ENCODE measurements at places on chromosomes 16 and 17.

DNA sequence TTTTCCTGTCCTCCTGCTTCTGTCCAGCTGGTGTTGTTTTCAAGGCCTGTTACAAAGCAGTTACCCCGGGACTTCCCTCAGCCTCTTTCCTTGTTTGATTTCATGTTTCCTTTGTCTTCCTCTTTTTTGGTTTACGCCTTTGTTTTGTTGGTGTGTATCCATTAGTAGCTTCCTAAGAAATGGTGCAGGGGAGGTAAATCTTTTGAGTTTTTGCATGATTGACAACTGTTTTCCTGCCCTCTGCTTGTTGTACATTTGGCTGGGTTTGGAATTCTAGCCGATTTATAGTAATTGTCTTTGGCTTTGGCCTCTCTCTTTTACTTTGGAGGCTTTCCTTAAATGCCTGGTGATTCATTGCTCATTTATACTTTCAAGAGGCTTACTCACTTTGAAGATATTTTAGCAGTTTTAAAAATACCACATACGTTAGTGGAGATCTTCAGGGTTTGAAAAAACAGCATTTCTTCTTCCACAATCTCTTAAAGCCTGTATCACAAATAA, 32.8 kb downstream of the DNAH2 start:
- DNase-seq, result no peak

DNA sequence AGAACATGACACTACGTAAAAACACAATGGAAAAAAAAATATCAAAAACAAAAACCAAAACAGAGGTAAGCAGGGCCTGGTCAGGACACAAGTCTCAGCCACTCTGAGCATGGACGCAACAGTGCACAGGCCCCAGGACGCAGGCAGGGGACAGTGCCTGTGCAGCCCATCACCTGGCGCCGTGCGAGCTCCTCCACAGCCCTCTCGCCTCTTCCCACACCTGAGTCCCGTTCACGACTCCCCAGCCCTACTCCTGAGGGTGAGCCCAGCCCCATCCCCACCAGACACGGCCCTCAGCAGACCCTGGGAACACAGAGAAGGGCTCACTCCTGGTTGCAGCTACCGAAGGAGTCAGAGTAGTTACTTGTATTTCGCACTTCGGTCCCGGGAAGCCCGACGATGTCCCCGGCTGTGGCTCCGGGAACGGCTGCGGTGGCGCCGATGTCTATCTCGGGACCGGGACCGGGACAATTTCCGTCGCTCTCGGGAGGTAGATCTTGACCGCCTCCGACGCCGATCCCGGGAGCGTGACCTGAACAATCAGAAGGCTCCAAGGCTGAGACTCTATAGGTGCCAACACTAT, 9.4 kb downstream of the HBQ1 start:
- DNase-seq, result no peak

DNA sequence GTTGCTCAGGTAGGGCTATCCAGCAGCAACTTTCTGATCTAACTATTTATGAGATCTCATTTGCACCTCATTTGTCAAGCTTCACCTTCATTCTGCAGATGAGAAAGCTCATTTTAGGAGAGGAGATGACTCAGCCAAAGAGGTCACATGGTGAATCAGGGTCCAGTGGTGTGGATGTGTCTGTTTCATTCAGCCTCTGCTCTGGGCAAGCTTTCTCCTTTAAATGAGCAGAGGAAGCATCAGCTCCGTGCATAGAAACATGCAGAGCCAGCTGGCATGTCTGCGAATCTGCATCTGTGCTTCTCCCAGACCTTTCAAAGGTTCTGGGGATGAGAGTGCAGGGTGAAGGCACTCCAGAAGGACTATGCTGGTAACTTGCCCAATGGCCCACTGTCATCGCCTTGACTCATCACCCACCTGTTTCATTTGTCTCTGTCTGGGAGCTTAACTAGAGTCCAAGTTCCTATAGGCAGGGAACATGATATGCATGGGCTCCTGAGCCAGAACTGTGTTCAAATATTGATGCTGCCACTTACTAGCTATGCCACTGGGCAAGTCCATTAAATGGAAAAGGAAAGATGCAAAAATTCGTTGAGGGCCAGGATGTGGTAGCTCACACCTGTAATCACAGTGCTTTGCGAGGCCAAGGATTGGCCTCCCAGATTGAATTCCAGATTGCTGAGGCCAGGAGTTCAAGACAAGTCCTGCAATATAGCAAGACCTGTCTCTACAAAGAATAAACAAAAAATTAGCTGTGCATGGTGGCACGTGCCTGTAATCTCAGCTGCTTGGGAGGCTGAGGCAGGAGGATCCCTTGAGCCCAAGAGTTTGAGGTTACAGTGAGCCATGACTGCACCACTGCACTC, 67.1 kb upstream of the NLK start:
- DNase-seq, result no peak

DNA sequence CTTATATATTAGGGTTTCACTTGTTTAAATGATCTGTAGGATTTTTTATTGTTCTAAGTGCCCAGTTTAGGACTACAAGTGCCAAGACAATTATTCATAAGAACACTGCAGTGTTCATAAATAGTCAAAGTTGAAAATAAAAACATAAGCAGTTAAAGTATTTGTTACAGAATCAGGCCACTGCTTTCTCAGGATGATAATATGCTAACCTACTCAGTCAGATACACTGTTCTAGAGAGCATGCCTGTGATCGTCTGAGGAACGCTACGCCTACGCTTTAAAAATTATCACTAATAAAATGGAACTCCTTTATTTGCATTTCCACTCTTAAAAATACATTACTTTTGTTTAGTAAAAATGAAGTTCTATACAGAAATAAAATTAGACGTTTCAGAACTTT, 37.4 kb upstream of the TRAP1 start:
- no peak for DNase-seq

All from GM12892 (cell line).